MG63 (cell line): ENCODE measurements at places on chromosomes 3 and 15. TPM values are rescaled to one million over a fixed set of nuclear protein-coding genes. Genes with fewer than 3 reads are reported as not detected.

GRCh38 chr3:50453907-50454306 lies 49.5 kb downstream of the CACNA2D2 start:
- DNase-seq = no peak

- no peak for DNase-seq
Measured at GRCh38 chr3:122314228-122314876, 10.7 kb upstream of the CSTA start.

DNA sequence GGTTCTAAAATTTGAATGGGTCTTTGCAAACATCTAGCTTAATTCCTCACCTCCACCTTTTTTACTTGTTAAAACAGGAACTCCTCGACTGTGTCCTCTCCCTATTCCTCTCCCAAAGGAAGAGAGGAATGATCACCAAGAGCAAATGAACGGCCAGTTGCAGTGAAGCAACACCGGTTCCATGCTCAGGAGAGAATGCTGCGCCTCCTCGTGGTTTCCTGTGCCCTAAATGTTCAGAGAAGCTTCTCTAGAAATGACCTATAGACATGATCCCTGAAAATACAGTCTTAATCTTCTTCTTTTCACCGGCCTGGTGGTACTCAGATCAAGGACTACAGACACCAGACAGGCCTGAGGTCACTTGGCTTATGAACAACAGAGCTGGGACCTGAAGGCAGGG lies 65.1 kb upstream of the GUCA1C start:
- no peak for DNase-seq

DNA sequence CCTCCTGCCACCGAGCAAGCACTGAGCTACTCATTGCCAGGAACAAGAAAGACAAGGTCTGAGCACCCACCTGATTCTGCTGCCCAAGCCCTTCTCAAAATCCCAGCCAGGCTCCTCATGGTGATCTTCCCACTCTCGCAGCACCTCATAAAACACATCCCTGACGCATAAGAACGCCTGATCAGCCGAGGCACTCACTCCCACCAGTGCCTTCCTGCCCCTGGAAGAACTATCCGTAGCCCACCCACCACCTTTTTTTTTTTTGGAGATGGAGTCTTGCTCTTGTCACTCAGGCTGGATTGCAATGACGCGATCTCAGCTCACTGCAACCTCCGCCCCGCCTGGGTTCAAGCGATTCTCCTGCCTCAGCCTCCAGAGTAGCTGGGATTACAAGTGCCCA lies 3.9 kb downstream of the CDAN1 start:
- no peak for DNase-seq

GRCh38 chr15:99421172-99421656 lies 144.6 kb upstream of the MEF2A start:
- DNase-seq = no peak

- DNase-seq = peak; percentile 71
Measured at GRCh38 chr15:78129077-78129750, 2.0 kb downstream of the CIB2 start.

DNA sequence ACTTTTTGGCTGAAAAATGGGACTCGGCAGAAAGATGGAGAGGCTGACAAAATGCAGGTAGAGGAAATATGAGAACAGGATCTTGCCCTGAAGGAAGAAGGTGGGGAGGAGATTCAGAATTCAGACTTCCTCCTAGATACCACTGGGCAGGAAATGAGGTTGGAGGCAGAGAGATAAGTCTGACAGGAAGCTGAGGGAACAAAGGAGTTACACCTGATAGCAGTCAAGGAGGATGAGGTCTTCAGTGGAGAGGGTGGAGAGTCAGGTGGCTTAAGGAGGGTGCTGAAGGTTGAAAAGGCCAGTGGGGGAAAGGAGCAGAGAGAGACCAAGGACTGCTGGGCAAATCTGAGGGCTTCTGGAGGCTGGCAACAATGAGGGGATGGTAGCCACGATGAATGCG lies 56.8 kb downstream of the CCR4 start:
- DNase-seq = no peak

DNA sequence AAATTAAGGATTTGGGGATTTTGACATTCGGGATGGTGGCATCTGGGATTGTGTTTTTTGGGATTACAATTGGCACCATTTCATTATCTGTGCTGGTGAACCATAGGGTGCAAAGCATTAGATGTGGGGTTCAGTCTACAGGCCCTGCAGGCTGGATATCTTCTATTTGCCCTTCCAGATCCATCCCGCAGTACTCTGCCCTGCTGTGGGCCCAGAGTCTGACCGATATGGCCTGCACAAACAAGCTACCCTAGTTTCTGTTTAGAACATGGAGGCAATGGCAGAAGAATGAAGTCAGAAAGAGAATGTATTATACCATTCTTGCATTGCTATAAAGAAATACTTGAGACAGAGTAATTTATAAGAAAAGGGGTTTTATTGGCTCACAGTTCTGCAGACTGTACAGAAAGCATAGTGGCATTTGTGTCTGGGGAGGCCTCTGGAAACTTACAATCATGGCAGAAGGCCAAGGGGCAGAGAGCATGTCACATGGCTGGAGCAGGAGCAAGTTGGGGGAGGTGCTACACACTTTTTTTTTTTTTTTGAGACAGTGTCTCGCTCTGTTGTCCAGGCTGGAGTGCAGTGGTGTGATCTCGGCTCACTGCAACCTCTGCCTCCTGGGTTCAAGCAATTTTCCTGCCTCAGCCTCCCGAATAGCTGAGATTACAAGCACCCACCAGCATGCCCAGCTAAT lies 93.7 kb downstream of the NCEH1 start:
- no peak for DNase-seq

GRCh38 chr15:39834256-39834655 lies 51.6 kb upstream of the FSIP1 start:
- no peak for DNase-seq

DNA sequence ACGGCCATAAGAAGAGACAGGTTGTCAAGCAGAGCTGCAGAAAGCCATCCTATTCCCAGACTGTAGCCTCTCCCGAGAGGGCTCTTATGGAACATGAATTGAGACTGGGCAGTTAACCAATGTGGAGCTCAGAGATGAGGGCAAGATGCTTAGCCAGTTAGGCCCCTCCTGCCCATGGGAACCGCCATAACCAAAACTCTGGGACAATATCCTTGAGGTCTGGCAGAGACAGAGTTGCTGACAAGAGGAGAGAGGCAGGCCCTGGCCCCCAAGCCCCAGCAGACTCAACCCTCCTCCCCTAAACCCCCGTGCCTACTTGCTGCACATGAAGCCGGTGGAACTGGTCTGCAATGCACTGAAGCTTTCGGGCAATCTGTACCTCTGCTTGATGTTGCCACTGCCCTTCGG lies 4.8 kb downstream of the BMF start:
- no peak for DNase-seq

DNA sequence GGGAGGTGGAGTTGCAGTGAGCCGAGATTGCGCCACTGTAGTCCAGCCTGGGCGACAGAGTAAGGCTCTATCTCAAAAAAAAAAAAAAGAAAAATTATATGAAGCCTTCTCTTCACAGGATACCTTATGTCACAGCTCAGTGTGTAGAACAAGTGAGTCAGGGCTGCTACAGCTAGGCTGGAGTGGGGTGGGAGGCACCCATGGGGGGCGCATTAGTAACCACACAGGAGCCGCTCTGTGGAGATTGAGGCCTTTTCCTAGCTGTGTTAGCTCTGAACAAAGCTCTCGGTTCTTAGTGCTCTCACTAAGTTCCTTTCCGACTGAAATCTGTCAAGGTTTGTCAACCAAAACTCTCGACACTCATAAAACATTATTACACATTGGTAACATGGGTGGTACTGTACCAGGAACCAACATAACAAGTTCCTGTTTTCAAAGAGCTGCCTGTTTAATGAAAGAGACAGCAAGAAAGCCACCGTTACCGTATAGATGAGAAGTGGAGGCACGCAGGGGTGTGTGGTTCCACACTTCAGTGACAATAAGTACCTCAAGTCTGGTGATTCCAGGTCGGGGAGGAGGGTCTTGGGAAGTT lies 4.5 kb downstream of the LRRC31 start:
- DNase-seq = no peak

DNA sequence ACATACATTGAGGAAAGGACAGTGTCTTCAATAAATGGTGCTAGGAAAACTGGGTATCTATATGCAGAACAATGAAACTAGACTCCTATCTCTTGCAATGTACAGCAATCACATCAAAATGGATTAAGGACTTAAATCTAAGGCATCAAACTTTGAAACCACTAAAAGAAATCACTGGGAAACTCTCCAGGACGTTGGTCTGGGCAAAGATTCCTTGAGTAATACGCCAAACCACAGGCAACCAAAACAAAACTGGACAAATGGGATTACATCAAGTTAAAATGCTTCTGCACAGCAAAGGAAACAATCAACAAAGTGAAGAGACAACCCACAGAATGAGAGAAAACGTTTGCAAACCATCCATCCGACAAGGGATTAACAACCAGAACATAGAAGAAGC lies 14.5 kb downstream of the LAMP3 start:
- peak; percentile 59 for DNase-seq

DNA sequence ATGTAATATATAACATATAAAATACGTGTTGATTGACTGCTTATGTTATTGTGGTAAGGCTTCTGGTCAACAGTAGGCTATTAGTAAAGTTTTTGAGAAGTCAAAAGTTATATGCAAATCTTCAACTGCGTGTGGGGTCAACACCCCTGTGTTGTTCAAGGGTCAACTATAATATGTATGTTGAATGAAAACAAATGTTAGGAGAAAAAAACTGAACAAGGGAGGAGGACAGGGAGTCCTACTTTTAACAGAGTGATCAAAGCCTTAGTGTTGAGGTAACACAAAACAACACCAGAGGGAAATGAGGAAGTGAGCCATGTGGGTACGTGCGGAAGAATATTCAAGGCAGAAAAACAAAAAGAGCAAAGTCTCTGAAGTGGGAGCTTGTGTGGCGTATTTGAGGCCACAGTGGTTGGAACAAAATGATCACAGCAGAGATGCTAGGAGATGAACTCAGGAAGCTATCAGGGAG lies 62.5 kb downstream of the SFMBT1 start:
- DNase-seq = no peak

DNA sequence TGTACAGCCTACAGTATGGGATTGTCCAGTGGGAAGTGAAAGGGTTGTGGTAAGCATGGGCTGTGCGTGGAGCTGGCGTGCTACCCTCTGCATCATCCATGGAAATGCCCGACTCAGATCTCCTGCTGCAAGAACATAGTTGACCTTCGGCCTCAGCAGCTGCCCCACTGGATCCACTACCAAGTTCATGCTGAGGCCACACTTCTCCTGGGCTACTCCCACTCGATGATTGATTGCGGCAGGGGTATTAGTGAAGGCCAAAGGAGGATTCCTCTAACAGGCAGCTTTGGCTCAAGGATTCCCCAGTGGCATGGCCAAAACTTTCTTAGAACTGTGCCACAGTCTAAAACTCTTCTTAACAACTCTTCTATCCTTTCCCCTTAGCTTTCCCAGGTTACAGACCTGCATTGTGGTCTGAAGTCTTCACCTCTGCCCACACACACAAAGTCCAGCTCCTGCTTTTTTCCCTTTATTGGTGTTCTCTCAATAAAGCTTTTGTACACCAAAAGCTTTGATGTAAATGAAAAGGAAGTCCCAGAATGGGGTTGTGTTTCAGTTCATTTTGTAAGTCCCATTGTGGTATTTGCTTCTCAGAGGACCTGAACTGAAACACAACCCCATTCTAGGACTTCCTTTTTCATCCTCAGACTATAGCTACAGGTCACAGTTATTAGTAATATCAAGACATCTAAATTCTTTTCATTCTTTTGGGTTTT lies 4.9 kb upstream of the TBC1D5 start:
- DNase-seq = no peak

DNA sequence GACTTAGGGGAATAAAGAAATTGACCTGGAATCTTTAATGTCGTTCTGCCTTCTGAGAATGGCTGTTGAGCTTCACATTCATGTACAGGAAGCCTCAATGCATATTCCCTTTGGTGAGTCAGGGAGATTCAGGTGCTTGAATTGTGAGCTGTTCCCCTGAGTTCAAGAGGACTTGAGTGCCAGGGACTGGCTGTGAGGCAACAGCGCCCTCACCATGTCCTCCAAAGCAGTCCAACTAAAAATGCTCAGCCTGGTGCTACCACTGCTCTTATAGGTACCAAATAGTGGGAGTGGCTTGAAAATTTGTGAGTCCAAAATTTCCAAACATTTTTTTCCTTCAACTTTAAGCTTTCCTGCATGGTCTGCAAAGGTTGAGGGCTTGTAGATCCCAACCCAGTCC lies 54.1 kb downstream of the LEO1 start:
- peak; percentile 33 for DNase-seq

- no peak for DNase-seq
Measured at GRCh38 chr15:69843276-69843899, 254.3 kb downstream of the TLE3 start.

DNA sequence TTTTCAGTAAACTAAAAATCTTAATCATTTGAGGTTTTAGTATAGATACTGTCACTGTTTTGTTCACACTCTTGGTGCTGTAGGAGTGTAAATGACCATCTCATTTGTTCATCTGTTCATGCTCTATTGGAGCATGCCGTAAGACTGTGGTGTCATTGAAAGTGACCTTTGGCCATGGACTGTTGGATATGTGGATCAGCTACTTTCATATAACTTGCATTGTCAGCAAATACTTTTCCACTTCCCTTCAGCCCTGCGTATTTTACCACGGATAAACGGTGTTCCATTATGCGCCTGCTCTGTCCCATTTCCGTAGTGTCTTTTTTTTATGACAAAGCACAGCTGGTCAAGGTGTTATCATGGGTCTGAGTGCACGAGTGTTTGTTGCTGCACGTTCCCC lies 32.6 kb upstream of the SENP5 start:
- DNase-seq = no peak

DNA sequence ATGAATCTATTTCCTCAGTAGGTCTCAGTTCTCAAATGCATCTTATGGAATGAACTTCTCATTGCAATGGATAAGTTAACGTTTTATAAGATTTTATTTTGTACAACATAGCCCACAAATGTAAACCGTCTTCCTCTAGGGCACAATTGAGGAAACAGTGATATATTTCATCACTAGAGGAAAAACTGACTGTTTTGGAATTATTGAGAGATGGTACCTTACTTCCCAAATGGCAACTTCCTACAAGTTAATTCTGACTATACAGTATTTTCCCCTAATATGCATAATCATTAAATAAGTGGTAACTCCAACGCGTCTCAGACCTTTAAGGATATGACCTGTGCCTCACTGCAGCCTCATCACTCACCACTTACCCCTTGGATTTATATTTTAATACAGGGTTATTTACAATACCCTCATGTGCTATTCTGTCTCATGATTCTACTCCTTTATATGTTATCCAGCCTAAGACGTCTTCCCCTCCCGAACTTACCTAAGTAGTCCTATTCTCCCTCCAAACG lies 13.3 kb downstream of the GABPB1 start:
- DNase-seq = no peak

GRCh38 chr3:180534828-180535227 lies 67.1 kb upstream of the TTC14 start:
- DNase-seq = no peak

GRCh38 chr15:69727121-69727924 lies 274.7 kb downstream of the RPLP1 start:
- DNase-seq = no peak

The PLSCR2 gene
- total RNA-seq = not detected in 2 replicates

The CADM2 gene
- not detected in 2 replicates for total RNA-seq

The P2RY14 gene
- total RNA-seq = not detected in 2 replicates

The ACP3 gene
- total RNA-seq = not detected in 2 replicates

The FGD5 gene
- 0.40 TPM in 1 of 2 replicates, not detected in the other for total RNA-seq

The SLC9A9 gene
- total RNA-seq = 0.20 and 10.1 TPM in 2 replicates

The TRIM71 gene
- total RNA-seq = not detected in 2 replicates

The WNT5A gene
- total RNA-seq = 14.2 and 21.7 TPM in 2 replicates

The OXSR1 gene
- 13.2 and 20.3 TPM in 2 replicates for total RNA-seq

The GPD1L gene
- 12.0 and 12.9 TPM in 2 replicates for total RNA-seq

The FSD2 gene
- not detected in 2 replicates for total RNA-seq

The CCDC39 gene
- not detected in 2 replicates for total RNA-seq

The LRRC15 gene
- total RNA-seq = 0.07 and 0.49 TPM in 2 replicates
